Activated CD8-positive, alpha-beta memory T cell treated with anti-CD3 and anti-CD28 coated beads for 4 hours (primary cell): ENCODE measurements at places on chromosomes 2 and 18.

DNA sequence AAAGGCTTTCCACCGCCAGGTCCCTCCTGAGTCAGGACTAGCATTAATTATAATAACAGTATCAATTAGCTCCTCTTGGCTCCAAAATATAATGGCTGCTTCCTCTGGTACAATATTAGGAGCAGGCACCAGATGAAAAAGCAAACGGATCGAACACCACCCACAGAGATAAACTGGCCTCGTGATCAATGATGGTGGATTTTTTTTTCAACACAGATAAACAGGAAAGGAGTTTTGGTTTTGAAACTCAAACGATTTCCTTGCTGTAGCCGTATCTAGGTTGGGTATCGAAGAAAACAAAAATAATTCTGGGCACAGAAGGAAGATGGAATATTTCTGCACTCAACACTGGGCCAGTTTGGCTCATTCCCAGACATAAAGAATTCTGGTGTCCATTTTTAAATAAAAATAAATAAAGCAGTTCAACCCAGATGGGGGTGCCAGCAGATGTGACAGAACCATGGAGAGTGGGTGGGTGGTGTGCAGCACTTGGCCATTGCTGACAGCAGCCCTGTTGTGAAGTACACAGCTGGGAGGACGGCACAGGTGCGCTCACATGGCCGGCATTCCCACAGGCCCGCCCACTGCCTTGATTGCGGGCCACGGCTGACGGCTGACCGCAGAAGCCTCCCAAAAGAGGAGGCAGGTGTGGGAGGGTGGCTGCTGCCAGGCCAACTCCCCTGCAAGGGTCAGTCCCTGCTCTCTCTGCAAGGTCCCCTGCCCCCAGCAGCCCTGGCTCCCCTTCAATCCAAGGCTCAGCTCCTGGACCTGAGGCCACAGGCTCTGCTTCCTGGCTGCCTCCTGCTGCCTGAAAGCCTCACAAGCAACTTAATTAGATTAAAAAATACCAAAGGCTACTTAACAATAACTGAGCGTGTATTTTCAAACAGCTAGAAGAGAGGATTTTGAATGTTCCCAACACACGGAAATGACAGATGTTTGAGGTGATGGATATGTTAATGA is 351.9 kb upstream of the ID2 start:
- no peak for DNase-seq

- no peak for DNase-seq
These were observed 5.7 kb downstream of the RHOB start for GRCh38 chr2:20452551-20452950.

GRCh38 chr2:164205347-164205746 is 415.9 kb downstream of the GRB14 start:
- no peak for DNase-seq

DNA sequence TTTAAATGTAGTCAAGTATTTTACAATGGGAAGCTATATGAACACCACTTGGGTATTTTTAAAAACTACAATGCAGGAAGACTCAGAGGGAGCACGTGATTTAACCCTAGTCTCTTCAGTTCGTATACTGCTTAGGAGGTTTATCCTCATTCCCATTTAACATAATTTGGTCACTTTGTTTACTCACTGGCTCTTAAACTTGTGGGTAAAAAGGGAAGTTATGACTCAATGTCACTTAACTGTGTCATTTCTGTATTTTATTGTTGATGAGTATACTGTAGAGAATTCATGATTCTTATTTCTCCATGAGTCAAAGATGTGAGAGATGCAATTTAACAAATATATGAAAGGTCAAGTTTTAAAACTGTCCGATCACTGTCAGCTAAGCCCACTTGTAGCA is 48.2 kb downstream of the SLC66A3 start:
- no peak for DNase-seq

DNA sequence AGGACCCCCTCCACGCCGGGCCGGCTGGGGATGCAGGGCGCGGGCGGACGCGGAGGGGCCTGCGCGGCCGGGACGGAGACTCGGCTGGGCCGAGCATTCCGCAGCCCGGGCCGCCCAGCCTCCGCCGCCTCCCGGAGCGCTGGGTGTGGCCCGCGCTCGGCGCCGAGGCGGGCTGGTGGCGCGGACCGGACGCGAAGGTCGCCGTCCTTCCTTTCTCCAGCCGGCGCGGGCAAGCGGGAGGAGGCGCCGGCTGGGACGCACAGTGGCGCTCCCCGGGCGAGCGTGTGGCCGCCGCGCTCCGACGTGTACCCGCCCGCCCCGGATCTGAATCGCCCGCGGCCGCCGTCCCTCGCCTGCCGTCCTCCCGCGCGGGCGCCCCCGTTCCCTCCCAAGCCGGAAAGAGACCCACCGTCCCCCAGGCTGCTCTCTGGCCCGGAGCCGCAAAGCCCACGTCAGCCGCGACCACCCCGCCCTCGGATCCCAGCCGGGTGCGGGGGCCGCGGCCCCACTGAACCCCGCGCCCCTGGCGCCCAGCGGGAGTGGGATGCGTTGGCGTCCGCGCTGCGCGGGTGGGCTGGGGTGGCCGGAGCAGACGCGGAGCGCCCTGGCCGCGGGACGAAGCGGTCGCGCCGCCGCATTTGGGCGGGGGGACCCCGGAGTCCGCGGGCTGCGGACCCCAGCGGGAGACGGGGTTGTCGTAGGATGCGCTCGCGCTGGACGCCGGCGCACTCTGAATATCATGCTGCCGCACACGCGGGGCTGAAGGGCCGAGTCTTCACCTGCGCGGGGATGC is 634 bp downstream of the SPATS2L start:
- DNase-seq, result no peak

DNA sequence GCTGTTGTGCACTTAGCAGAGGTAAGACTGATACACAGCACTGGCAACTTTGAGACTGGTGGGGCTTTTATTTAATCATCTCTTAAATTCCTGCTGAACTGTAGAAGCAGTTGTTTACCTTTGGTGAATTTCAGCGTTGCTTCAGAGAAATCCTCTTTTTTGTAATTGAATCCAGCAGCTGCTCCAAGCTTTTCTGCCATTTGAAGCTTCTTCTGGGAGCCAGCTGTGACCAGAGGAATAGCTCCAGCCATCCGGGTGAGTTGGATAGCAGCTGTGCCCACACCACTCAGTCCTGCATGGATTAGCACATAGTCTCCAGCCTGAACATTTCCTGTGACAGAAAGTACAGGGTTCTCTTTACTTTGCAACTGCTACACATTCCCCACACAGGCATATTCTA is 3.9 kb downstream of the TP53I3 start:
- DNase-seq, result no peak

DNA sequence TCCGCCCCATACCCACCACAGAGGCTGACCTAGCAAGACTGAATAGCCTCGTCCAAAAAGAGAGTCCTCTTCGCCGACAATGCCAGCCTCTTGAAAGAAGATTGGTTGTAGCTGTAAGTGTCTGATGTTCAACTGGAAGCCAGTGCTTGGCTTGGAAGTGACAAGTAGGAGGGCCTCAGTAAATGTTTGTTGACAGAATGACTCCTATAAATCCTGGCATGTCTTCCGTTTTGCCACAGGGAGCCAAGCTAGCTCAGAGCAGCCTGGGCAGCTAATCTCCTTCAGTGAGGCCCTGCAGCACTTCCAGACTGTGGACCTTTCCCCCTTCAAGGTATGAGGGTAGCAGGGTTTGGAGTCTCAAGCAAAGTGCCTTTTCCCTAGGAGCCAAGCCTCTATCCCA is 14.9 kb downstream of the ELMOD3 start:
- DNase-seq, result no peak

GRCh38 chr18:2641638-2642037 is 13.9 kb upstream of the SMCHD1 start:
- DNase-seq, result no peak

- DNase-seq, result no peak
These were observed 167.4 kb upstream of the RAB6C start for GRCh38 chr2:129812071-129812470.

DNA sequence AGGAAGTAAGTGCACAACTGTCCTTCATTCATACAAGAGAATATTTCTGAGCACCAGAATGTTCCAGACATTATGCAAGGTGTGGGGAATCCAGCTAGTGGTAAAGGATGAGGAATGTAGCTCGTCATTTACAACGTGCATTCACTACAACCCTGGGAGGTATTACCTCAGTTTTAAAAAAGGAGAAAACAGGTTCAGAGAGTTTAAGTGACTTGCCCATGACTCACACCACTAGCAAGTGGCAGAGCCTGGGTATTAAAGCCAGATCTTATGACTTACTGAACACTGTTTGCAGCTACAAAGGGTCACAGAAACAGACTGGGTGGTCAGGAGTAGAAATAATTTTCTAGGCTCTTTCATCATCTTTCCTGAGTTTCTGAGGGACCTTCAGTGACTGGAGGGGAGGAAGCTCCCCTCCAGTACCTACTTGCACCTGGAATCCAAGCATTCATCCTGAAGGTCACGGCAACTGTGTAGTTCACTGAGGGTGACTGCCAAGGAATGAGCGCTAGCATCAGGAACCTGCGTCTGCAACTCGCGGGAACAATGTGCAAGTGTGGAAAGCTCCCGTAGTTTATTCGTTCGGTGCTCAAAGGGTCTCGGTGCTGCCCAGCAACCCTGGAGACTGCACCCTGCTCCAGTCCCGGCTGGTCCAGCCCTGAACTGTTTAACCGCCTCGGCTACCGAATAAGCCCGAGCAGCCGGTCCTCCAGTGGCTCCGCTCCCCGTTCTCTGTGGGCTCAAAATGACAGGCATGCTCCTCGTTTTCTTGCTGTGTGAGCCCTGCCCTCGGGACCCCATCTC is 647 bp downstream of the CCDC121 start:
- DNase-seq, result no peak

DNA sequence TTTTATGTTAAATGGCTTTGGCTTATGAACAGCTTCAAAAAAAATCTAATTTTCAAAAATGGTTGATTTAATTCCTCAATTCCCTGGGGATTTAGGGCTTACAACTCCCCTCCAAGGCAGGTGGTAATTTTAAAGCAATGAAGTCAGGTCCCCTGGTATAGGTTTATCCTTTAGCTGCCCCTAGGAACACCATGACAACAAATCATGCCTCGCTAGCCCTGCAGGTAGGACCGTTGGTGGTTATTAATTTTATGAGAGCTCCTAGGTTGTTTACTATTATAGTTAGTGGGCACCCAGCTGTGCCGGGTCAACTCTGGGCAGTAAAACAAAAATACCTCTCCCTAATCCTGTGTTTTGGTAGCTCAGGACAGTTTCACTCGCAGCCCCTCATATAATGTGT is 26.2 kb upstream of the MBOAT2 start:
- DNase-seq, result no peak

DNA sequence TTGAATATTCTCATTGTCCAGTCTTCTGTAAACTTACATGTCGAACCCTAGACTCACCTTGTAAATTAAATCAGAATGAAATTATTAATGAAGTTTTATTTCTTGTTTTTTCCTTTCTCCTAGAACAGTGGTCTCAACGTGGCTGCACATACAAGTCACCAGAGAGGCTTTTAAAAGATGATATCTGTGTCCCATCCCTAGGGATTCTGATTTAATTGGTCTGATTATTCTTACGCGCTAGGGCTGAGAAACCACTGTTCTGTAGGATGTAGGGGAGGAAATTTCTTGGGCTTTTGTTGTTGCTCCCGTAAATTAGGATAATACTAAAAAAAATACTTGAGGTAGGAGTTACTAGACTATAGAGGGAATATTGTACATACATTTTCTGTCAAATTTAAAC is 32.1 kb downstream of the PPM1B start:
- no peak for DNase-seq

DNA sequence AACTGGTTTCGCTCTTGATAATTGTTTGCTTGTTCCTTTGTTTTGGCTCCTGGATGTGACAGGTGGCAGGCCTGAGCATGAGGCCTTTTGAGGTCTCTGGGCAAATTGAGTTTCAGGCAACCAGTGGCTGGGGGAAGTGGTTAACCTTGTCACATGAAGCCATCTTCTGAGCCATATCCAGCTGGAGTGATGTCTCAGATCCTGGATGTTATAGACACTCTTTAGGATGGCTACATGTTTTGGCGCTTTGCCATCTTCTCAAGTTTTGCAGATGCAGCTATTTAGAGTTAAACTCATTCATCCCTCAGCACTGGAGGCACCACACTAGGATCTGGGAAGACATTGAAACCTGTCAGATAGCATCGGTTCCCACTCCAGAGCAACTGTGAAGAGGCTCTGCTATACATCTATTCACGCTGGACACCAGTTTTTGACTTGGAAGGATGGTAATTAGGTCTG is 25.3 kb upstream of the TACR1 start:
- DNase-seq, result no peak

DNA sequence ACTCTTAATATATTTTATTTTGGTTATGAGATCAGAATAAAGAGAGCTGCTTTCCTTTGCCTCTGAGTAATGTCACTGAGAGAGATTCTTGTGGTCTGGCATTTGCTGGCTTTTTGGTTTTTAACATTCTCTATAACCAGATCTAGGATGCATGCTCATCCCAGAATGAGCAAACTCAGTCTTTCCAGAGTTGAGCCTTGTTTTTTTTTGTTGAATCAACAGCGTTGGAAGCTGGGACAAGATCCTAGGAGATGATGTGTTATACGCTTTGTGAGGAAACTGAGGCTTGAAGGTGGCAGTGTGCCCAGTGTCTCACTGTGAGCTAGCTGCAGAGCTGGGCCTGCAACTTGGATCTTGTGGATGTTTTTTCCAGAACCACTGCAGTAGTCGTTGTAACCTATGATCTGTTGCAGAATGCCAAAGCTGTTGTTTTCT is 19.5 kb downstream of the MYO1B start:
- DNase-seq, result no peak

DNA sequence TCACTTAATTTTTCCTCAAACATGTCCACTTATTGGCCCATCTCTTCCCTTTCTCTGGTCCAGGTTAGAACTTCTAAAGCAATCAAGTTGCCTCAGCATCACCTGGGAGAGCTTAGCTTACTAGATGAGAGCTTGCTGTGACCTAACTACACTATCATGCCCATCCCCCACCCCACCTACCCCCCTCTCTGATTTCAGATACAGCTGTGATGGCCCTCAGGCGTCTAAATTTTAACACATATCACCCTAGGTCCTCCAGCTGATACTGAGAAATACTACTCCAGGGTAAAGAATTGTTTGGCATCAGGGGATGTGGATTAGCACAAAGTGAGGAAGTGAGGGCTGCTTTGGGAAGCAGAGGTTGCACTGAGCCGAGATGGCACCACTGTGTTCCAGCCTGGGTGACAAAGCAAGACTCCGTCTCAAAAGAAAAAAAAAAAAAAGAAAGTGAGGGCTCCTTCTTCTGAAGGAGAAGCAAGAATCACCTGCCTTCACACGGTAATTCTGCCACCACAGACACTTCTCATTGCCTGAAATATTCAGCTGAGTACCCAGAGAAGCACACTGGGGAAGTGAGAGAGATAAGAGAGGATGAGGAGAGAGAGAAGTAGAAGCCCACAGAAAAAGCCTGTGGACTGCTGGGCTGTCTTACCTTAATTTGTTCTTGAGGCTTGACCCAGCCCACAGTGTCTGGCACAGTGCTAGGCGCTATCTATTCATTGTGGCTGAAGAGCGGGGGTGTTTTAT is 263.4 kb downstream of the ASXL3 start:
- DNase-seq, result no peak

GRCh38 chr2:11215407-11215806 is 60.1 kb downstream of the SLC66A3 start:
- no peak for DNase-seq

GRCh38 chr2:122210065-122210464 is 454.6 kb downstream of the TSN start:
- no peak for DNase-seq

GRCh38 chr2:72129681-72130340 is 17.9 kb downstream of the CYP26B1 start:
- DNase-seq, result no peak

GRCh38 chr2:122908159-122908558 is 1116.9 kb upstream of the CNTNAP5 start:
- DNase-seq, result no peak
